Stimulated activated CD8-positive, alpha-beta memory T cell treated with anti-CD3 and anti-CD28 coated beads, Interleukin-2, amount 100 ng/mL, for 48 hours (primary cell): ENCODE measurements at places on chromosomes 1 and 21.

DNA sequence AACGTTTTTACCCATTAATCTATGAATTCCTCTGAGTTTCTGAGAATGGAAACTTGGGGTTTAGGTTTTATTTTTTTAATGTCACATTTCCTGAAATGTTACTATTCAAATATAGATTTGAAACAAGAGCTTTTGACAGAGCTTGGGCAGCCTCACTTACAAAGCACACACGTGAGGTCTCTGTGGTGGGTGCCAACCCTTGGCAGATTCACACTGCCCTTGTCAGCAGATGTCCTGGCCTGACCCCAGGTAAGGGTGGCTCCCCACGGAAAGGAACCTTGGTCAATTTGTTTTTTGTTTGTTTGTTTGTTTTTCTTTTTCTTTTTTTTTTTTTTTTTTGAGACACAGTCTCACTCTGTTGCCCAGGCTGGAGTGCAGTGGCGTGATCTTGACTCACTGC lies 53.5 kb downstream of the FAAP20 start:
- no peak for DNase-seq

- DNase-seq = no peak
Observed at GRCh38 chr1:208851366-208851765, 607.2 kb upstream of the PLXNA2 start.

DNA sequence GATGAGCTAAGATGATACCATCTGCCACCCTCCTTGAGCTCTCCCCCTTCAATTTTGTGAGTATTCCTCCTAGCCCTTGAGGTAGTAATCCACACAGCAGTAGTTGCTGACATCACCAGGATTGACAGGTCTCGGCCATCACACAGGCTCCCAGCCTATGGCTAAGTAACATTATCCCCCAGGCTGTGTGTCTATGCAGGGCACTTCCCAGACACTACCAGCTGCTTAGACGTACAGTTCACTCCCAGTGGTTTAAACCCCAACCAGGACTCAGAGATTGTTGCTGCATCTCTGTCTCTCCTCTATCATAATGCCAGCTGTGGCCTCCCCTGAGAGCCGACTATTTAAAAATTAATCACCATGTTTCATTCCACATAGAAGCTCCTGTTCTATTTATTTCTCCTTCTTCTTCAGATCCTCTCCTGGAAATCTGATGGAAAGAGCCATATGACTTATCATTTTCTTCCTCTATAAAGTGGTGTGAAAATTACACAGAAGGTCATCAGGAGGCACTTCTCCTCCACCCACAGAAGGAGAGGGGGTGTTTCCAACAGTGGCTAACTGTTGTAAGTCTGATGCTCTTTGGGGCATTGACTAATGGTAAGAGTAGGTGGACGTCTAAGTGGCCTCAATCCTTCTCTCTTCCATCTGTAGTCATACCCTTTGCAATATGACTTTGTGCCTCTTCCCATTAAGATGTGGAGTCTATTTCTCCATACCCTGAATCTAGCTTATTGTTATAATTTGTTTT lies 396.3 kb downstream of the SETD4 start:
- no peak for DNase-seq

- no peak for DNase-seq
Observed at GRCh38 chr1:17878837-17879236, 123.7 kb downstream of the ACTL8 start.

DNA sequence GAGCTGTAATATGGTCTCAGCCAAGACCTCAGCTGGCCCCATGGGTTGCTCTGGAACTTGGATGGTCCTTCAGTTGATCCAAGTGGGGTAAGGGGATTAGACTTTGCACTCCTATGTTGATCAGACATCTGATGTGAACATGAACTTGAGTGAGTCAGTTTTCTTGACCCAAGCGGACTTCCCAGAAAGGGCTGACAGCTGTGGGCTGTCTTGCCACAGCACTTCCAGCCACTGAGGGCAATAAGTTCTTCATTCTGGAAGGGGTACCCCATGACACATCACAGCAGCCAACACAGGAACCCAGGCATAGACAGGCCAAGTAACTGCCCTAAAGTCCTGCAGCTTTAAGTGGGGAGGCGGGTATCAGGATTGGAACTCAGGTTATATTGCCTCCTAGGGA lies 93.9 kb upstream of the USP24 start:
- no peak for DNase-seq

- DNase-seq = no peak
Observed at GRCh38 chr21:33386222-33386784, 16.9 kb upstream of the IFNGR2 start.

DNA sequence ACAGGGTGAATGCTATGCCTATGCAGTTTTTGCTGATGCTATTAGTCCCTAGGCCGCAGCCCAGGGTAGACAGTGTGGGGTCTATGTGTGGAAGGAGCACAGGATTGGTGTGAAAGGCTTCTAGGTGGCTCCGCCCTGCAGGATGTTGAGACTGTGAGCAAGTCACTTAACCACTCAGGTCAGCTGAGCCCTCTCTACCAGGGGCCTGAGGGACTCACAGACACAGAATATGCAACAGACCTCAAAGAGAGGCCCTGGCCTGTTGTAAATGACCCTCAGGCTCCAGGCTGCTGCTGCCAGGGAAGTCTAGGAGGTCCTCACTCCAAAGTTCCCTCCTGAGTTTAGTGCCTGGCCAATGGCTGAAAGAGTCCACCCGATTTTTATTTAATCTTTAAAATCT lies 11.0 kb downstream of the NHLH2 start:
- DNase-seq = no peak

DNA sequence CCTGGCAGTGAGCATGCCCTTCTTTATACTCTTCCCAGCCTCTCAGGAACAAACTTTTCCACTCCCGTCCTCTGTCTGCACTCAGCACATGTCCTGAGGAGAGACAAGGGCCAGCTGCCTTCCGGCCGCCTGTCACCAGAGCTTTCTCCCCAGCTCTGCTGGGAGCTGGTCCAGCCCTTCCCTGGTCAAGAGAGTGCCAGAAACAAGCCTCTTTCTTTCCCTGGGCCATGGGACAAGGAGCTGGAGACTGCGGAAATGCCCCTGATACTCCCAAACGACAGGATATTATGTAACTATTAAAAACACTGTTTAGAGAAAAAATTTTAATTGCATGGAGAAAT lies 10.4 kb downstream of the LAMB3 start:
- no peak for DNase-seq

GRCh38 chr1:174789399-174789798 lies 210.3 kb upstream of the CACYBP start:
- DNase-seq = no peak

GRCh38 chr21:46254208-46254975 lies 25.8 kb upstream of the LSS start:
- DNase-seq = no peak

DNA sequence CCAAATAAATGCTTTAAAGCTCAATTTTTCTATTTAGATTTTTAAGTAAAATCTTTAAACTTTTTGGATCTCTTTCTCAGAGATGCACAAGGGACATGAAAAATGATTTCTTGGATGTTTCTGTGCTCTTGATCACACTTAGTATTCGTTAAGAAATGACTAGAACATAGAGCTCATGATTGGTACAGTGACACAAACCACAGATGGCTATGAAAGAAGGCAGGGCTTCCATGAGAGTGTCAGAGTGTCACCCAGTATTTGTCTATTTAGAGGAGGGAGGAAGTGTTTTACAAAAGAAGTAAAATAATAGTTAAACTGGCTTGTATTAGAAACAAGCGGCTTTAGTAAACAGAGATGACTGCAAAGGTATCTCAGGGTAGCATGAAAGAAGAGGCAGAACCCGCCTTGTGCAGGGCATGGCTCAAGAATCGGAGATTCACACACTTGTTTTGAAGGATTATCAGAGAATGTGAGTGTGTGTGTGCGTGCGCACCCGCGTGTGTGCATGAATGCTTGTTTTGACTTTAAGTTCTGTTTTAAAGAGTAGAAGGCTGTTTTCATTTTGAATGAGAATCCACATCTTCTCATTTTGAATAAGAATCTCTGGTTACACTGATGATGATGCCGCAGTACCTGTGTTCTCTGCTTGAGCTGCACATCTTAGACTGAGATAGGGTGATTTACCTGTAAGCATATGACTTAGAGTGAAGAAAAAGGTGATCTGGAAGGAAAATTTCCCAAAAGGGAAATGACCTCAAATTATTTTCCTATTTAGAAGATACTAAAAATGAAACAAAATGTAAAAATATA lies 82.1 kb downstream of the VPS26C start:
- no peak for DNase-seq

DNA sequence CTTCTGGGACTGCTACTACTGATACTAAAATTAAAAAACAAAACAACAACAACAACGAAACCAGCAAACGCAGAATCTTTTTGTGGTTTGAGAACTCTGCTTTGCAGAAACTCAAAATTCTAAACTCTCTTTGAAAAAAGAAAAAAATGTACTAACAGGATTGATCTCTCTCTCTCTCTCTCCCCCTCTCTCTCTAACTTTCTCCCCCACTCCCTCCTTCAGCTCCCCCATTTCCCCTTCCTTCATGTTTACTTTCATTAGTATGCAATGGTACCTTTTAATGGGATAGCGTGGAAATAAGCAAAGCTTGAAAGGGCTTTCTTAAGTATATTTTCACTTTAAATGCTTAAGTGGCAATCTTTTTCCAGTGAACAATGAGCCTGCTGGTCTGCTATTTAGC lies 562.6 kb upstream of the ADGRL2 start:
- DNase-seq = no peak

DNA sequence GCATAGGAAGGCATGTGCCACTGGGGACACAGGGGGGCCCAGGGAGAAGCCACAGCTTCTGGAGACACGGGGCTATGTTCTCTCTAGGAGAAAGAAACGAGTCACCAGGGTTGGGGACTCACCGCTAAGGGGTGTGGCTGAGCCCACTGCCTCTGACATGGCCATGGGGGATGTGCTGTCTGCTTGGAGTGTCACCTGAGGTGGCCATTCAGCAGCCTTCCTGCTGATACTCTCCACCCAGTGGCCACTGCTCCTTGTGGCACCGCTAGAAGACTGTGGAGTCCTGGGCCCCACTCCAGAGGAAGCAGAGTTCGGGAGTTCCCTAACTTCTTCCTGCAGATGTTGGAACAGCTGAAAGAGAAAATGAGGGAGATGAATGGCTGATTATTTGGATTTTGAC lies 91.2 kb upstream of the SLC45A1 start:
- DNase-seq = no peak

DNA sequence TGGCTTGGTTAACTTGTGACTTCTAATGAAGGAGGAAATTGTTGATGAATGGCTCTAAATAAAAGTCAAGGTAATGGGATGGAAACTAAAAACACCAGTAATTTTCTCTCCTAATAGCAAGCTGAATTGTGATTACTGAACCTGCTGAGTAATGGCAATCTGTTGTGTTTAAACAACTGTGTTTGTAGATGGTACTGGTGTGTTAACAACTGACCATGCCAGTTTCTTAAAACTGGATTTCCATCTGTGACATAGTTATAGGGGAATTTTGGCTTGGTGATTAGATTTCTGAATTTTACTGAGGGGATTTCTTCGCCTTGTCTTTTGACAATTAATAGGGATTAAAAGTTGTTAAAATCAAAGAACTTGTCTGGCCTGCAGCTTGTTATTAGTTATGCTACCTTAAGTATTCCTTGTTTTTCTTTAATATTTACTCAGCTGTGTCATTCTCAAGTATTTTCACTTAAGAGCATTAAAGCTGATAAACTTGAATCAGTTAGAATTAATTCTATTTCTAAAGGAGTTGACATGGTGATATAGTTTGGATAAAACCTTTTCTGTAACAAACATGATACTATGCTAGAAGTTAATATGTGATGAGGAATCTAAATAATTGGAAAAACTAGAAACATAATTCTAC lies 7.9 kb upstream of the ERO1B start:
- no peak for DNase-seq

GRCh38 chr1:208423526-208423925 lies 179.3 kb upstream of the PLXNA2 start:
- no peak for DNase-seq

DNA sequence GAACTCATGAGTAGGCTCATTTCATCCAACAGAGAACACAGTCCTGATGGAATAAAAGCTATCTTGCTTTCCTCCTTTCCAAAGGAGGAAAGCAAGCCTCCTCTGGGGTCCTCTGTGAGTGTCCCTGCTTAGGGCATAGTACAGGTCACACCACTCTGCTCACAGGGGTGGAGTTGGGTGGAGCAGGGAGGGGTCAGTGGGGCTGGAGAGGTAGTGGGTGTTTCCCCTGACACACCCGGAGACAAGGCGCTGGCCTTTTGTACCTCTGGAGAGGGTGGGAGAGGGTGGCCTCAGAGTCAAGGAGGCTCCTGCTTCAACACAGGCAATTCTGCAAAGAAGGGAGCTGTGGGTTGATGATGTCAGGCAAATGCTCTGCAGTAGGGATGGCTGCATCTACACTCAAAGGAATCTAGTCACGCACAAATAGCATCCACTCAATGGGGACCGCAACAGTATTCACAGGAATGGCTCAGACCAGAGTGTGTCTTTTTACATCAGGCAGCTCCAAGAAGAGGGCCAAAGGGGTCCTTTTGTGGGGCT lies 58.6 kb upstream of the PLXNA2 start:
- DNase-seq = no peak

DNA sequence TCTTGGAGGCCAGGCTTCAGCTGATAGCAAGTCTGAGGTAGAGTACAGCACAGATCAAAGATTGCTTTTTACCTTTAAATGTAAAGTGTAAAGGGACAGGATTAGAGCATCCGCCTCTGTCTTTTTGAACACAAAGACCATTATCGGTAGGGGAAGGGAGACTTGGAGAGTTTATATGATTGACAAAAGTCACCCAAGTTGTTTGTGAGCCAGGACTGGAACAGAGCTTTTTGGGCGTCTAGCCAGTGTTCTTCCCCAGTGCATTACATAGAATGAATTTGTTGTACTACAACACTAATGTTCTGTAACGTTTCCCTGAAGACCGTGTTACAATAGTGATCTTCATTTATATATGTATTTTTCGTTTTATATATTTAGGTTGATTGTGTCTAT lies 9.3 kb upstream of the PIGC start:
- DNase-seq = no peak

GRCh38 chr1:61904354-61904753 lies 162.1 kb downstream of the PATJ start:
- no peak for DNase-seq

DNA sequence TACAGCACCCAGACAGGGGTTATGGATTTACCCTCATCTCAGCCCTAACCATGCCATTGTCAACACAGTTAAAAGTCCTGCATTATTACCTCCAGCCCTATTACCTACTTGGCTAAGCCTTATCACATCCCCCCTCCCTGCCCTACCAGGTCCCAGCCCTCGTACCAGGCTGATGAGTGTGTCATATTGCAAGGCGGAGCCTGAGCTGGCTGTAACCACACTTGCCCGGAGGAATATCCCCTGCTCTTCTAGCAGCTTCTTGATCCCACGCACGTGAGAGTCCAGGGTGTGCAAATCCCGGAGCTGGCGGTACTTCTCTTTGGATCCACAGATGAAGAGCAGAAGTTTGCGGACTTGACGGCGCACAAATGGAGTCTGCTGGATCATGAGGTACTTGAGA lies 87.4 kb downstream of the UBR4 start:
- DNase-seq = no peak
